ENCODE measurements at places on chromosomes 5 and 9.

DNA sequence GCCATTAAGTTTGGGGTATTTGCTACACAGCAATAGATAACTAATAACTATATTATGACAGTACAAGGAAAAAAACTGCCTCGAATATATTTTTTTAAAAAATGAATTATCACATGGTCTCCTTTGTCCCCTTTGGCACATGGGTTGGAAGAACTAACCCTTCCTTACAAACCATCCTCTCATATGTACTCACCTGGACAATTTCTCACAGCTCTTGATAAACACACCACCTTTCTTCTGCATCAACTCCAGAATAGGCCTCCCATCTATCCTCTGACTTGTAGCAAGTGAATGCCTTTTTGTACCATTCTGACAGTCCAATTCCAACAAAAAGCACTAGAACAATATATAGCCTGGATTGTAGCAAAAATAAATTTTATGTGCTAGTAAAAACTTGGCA is 78.7 kb upstream of the LARP1 start:
- no peak for DNase-seq

DNA sequence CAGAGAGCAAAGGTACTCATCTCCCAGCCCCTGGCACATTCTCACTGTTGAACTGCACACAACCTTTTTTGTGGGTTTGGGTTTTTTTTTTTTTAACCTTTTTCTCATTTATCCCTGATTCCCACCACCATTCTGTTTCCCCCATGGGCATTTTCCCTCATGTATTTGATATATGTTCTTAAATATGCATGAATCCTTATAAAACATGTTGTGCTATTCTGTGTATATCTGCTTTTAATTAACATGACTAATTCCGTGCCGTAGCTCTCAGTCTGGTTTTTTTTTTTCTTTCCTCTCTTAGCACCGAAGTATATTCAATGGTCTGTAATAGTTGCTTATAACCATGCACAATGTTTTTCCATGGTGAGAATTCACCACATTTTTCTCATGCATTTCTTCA is 204.5 kb downstream of the RGS3 start:
- DNase-seq: no peak

GRCh38 chr5:119333421-119333851 is 22.4 kb upstream of the TNFAIP8 start:
- no peak for DNase-seq

- DNase-seq: no peak
Measured at GRCh38 chr5:74187757-74188156, 452.8 kb downstream of the ENC1 start.

- no peak for DNase-seq
Measured at GRCh38 chr9:101693546-101694336, 44.7 kb downstream of the GRIN3A start.

All from DMS79 treated with DMSO at 0.1 percent for 48 hours (cell line).